ENCODE measurements at places on chromosomes 3 and 15.

GRCh38 chr3:53628536-53629401 lies 134.4 kb downstream of the CACNA1D start:
- no peak for DNase-seq

DNA sequence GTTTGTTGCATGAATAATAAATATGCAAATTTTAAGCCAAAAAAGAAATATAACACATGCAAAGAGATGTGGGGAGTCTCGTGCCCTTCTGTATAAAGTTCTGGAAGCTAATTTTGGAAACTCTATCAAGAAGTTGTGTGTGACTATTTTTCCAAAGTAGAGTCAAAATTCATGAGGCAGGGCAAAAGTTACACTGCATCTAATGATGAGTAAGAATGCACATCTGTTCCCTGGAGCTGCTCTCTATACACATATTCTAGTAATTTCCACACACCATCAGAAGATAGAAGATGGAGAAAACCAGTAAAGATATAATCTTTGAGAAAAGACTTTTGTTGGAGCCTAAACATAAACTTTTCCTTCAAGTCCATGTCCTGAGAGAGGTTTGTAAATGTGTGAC lies 199.6 kb downstream of the FHIT start:
- no peak for DNase-seq

DNA sequence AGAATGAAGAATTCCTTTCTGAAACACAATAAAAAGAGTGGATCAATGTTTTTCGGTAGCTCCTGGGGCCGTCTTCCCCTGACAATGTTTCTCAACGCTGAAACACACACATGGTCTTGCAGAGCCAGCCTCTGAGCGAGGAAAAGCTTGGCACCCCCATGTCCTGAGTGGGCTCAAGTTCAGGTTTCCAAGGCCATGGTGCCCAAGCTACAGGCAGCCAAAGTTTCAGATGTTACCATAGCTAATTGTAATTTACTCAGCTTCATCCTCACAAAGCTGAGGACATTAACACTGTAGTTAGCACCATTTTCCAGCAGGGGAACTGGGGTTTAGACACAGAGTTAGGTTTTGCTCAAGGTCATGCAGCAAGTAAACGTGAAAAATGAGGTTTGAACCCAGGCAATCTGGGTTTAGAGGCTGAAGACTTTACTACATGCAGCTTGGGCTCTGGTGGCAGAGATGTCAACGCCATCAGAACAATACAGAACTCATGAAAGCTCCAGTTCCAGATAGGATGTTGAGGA lies 199.1 kb downstream of the TJP1 start:
- no peak for DNase-seq

GRCh38 chr3:36993326-36994283 lies at the start of gene MLH1:
Gene MLH1, plus strand, starts transcription at chr3:36993518. Its CDS starts 30 bp downstream, at chr3:36993548.
- peak; percentile 98 for DNase-seq

GRCh38 chr15:69472046-69472445 lies 19.4 kb downstream of the RPLP1 start:
- DNase-seq, result peak; percentile 54

GRCh38 chr3:62373215-62373614 lies at the start of gene FEZF2:
Gene FEZF2, minus strand, starts transcription at chr3:62373550. Its CDS starts 682 bp downstream, at chr3:62372868.
- no peak for DNase-seq

GRCh38 chr3:23270423-23270822 lies 67.3 kb downstream of the UBE2E2 start:
- no peak for DNase-seq

GRCh38 chr3:74447221-74447620 lies 167.2 kb downstream of the CNTN3 start:
- DNase-seq, result no peak

DNA sequence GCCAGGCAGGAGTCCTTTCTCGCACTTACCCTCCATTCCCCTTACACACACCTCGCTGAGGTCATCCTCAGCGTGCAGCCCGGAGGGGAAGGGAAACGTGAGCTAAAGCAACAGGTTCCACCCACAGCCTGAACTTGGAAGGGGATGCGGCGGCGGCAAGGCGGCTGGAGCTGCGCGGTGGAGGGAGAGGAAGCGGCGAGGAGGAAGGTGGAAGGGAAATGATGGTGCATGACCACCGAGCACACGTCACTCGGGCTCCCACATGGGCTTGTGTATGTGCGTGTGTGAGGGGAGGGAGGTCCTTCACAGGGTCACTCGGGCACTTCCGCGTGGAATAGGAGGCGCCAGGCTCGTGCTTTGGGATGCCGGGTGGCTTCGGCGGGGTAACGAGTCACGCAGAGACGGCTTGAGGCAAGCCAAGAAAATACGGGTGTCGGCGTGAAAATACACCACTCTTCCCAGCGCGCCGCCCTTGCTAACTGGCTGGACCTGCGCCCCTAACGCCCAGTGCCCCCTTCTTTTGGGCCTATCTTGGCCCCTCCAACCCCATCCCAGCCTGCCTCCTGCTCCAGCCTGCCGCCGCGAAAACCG lies 225.5 kb upstream of the IL12A start:
- no peak for DNase-seq

GRCh38 chr3:192842711-192843110 lies 74.9 kb downstream of the MB21D2 start:
- DNase-seq, result no peak

- DNase-seq, result no peak
These were observed 28.4 kb downstream of the KAT2B start for GRCh38 chr3:20068512-20069177.

DNA sequence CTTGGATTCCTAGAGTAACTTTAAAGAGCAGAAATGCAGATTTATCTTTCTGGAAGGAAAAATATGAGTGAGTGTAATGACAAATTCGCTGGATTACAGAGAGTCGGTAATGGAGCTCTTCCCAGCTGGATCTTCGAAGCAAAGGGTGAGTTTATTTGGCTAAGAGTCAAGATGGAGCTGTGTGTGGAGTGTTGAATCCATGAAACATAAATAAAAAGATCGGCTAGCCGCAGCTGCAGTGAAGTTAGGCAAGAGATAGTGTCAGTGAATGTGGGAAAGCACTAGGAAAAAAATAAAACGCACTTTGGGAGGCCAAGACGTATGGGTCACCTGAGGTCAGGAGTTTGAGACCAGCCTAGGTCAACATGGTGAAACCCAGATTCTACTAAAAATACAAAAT lies 10.3 kb downstream of the NAALADL2 start:
- no peak for DNase-seq

DNA sequence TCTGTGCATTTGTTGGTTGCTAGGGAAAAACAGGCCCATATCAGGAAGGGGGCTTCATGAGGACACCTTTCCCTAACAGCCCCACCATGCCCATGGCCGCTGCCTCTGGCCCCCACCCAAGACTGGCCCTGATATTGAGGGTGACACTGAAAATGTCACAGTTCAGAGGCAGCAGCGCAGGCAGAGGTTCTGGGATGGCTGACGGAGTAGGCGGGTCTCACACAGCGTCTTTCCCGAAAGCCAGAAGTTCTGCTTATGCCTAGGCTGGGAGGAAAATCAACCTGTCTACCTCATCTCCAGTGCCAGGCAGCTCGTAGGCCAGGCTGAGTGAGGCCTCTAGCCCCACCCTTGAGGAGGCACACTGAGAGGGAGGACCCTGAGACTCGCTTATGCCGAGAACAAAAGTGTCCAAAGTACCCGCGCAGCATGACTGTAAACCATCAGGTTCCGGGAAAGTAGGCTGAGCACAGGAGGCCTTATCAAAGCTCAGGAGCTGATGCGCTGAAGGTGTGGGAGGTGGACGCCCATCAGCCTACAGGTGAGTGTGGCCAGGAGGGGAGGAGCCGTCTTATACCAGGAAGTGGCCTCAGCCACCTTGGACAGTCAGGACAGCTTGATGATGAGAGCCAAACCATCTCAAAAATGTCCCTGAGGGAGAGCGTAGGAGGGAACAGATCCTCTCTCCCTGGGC lies 27.5 kb downstream of the GRAMD2A start:
- no peak for DNase-seq

GRCh38 chr3:75294124-75294523 lies 370.0 kb upstream of the FRG2C start:
- no peak for DNase-seq

DNA sequence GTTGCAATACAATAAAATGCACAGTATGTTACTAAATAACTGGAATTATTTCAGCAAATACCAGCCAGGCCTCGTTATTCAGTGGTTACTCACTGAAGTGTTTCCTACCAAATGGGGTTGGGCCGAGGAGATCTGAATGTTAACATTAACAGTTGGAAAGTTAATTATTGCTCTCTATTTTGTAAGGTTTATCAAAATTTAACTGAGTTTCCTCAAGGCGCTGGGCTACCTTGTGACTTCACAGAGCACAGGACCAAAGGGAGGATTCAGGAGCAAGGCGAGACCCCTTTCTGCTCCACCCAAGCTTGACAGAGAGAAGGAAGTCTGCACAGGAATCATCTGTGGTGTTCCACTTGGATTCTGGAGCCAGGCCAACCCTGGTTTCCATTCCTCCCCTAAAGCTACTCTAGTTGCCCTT lies 21.6 kb downstream of the ADAMTS9 start:
- DNase-seq, result no peak

GRCh38 chr3:155730843-155731242 lies 14.0 kb downstream of the PLCH1 start:
- DNase-seq, result no peak

GRCh38 chr3:3927965-3928364 lies 128.7 kb downstream of the LRRN1 start:
- DNase-seq, result no peak

- DNase-seq, result no peak
These were observed 27.9 kb downstream of the MGLL start for GRCh38 chr3:127794402-127794801.

GRCh38 chr3:186512570-186513302 lies 31.4 kb downstream of the CRYGS start:
- DNase-seq, result no peak

DNA sequence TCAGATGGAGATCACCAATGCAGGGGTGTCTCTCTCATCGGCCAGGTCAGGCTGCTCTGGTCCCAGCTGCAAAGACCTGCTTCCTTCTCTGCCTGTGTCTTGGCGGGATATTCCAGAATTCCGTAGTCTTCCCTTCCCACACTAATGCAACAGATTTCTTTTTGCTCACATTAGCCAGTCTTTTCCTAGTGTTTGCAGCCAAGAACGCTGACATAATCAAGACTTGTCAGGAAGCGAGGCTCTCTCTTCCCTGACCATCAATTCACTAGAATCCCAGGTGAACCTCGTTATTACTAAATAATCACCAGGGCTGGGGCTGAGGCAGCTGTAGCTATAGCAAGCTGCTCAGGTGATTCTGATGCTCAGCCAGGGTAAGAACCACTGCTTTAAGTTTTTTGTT lies 43.2 kb upstream of the ACKR4 start:
- no peak for DNase-seq

- DNase-seq, result peak; percentile 76
These were observed 75.0 kb downstream of the FEM1B start for GRCh38 chr15:68352401-68353062.

- DNase-seq, result no peak
These were observed 30.7 kb downstream of the CHD2 start for GRCh38 chr15:92930776-92931175.

- DNase-seq, result no peak
These were observed 272.8 kb downstream of the TLE3 start for GRCh38 chr15:69824877-69825406.

DNA sequence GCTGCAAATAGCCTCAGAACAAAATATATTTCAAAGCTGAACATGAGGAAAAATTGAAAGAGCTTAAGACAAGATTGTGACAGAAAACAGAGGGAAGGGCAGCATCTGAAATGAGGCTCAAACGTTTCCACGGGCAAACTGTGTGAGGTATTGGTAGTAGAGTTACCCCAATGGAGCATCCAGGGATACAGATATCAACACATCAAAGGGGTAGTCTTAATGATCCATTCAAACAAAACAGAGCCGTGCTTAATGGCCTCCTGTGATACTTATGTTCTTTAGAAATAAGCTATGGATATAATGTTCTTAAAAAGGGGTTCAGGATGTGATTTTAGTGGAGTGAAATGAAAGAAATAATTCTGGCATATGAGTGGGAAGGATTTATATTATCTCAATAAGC lies 430.3 kb upstream of the PDZRN3 start:
- no peak for DNase-seq

- no peak for DNase-seq
These were observed 37.1 kb upstream of the NR2F2 start for GRCh38 chr15:96293441-96293840.

DNA sequence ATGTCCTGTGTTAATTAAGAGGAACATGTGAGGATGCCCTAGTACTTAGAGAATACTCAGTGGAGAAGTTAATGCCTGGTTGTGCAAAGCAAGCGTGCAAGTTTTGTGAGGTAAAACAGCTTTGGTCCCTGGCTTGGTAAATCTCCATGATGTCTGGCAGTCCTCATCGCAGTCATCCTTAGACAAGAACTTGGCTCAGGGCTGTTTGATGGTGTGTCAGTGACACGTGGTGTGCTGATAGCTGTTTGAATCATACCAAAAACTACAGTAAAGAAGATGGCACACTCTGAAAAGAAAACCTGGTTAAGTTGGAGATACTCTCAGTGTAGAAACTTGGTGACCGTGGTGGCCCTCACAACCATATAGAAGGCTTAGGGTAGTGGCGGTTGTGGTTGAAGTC lies 361.7 kb downstream of the FEZF2 start:
- no peak for DNase-seq

DNA sequence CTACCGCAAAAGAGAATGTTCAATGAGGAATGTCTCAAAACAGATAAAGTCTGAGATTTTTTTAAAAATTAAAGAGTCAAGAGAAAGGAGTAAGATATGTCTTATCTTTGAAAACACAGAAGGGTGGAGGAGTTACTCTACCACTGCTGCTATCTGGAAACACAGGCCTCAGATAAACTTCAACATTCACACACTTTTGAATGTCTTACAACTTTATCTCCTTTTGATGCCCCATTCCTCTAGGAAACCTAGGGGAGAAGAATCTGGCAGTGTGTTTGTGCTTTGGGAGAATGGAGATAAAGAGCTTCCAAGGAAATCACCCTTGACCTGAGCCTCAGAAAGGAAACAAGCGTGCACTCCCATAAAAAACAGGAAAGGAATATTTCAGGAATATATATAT lies 468.2 kb downstream of the PLOD2 start:
- no peak for DNase-seq

GRCh38 chr3:9396301-9396631 lies 1.1 kb upstream of the SETD5 start:
- DNase-seq, result no peak

DNA sequence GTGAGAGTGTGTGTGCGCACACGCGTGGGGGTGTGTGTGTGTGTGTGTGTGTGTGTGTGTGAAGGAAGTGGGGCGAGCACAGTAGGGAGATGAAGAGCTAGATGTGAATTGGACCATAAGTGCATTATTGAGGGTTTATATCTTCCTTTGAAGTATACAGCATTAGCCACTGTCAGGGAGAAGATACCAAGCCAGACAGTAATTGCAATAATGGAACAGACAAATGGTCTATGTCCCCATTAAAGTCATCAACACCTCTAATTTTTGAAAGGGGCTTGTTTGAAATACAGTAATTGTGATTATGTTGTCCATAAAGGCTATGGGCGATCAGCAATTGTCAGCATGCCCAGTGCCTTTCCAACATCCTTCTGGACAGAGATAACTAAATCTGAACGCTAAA lies 429.2 kb upstream of the NR2F2 start:
- DNase-seq, result no peak

GRCh38 chr15:40349163-40349562 lies 1.7 kb upstream of the PHGR1 start:
- DNase-seq, result no peak

Measured in activated CD8-positive, alpha-beta memory T cell treated with anti-CD3 and anti-CD28 coated beads for 24 hours (primary cell).